DMS53 (cell line): ENCODE measurements at places on chromosomes 3 and 15.

- DNase-seq = no peak
These were observed 67.0 kb downstream of the SCN11A start for GRCh38 chr3:38984731-38985130.

DNA sequence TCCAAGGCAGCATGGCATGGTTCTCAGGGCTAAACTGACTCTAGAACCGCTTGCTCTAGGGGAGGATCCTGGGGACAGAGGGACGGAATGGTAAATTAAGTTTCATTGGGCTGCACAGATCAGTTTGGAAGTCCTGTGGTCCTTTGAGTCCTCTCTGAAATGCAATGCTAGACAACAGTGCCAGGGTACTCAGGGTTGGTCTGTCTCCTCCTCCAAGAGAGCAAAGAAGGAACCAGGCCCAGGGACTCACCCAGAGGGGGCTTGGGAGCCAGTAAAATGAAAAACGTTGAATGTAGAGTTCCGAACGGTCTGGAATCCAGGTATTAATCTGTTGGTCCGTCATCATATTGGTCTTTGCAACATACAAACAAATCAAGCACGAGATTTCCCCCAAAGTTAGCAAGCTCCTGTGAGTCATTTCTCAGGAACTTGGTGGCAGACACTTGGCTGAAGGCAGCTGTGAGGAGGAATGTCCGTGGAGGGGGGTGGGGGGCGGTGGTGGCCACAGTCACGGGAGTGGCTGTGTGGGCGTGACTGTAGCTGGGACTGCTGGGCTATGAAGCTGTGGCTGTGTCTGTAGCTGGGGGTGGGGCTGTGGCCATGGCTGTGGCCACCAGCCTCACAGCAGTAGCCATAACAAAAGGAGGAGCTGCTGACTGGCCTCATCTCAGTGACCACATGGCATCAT, 361.0 kb downstream of the SHQ1 start:
- DNase-seq = no peak

GRCh38 chr15:57288926-57289580, 87.3 kb upstream of the CGNL1 start:
- DNase-seq = no peak

DNA sequence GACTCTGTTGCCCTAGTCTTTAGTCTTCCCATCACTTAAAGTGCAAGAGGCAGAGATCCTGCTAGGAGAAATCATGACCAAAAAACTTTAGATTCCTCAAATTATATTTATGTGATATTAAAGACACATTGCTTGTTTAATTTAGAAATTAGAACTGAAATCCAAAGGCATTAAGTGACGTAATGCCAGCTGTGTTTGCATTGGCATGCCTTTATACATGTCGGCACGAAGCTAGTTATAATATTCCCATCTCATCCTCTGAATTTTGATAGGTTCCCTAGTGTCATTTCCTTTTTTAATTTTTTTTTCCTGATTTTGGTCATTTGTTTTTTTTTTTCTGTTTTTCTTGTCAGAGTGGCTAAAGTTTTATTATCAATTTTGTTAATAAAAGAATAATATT, 203.5 kb upstream of the ZBTB20 start:
- no peak for DNase-seq

GRCh38 chr3:29240248-29240647, 40.6 kb upstream of the RBMS3 start:
- DNase-seq = no peak

DNA sequence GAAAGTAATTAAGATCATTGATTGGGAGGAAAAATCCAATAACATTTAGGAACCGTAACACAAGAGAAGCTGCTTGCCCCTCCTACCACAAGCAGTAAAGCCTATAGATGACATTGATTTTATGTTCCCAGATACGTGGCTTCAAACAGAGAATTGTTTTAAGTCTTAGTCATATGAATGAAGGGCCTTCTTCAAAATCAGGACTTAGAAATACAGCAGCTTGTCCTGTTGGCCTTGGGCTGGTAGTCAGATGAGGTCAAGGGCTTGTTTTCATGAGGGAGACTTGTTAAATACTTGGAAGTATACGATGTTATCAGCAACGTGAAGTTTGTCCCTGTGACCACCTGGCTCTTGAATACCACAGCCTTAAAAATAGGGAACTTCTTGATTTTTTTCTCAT, 114.4 kb downstream of the VGLL4 start:
- no peak for DNase-seq

DNA sequence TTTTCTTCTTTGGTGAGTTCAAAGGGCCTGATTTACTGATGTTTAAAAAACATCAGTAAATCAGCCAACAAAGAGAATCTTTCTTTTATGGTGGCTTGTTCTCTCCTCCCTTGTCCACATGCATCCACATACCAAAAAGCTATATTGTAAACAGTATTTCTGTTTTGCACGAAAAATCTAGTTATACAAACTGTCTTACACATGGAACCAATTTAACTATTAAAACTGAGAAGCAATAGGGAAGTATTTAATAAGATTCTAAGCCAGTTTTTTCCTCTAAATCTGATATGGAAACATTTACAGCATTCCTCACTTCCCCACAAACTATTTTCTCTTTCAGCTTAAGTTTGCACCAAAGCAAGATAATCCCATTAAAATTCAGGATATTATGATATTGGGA, 110.8 kb upstream of the ICE2 start:
- no peak for DNase-seq

DNA sequence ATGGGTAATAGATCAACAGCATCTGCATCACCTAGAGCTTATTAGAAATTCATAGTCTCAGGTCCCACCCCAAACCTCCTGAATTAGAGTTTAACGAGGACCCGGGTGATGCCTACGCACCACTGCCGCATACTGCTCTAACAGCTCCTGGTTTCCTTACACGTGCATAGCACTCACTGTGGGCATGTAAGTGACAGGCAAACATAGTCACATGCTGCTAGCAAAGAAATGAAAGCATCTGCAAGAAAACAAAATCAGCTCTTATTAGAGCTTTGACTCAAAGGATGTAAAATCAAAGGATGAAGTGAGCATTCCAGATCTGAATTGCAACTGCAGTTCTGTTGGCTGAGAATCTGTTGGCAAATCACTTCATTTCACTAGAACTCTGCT, 19.1 kb upstream of the RIOX2 start:
- DNase-seq = no peak

DNA sequence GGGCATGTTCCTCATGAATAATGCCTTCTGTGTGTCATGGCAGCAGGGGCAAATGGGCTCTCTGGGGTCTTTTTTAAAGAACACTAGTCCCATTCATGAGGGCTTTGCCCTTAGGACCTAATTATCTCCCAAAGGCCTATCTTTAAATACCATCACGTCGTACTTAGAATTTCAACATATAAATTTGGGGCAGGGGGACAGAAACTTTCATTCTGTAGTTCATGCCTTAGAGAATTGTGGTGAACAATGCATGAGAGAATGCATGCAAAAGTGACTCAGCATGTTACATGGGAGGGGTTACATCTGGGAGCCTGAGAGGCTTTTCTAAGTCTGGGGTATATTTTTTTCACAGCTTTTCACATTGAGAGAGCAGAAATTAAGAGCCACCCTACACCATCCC, 208.5 kb upstream of the ROPN1 start:
- DNase-seq = no peak

GRCh38 chr3:170773682-170774425, 96.1 kb downstream of the RPL22L1 start:
- no peak for DNase-seq

DNA sequence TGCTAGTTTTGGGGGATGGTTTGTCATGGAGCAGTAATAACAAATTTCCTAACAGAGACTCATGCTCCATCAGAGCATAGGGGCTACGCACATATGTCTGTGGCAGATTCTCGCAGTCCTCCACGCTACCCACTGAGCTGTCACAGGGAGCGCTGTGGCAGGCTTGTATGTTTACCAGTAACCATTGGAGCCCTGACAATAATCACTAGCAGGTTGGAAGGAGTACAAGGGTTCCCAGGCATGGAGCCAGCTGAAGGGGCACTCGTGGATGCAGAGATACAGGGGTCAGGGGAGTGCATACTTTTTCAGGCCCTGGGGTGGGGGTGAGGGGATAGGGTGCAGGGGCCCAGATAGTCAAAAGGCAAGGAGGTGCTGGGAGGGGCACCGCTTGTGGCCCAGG, 7.9 kb upstream of the GP9 start:
- peak; percentile 28 for DNase-seq

GRCh38 chr15:45550436-45550835, 27.9 kb upstream of the SLC30A4 start:
- no peak for DNase-seq

DNA sequence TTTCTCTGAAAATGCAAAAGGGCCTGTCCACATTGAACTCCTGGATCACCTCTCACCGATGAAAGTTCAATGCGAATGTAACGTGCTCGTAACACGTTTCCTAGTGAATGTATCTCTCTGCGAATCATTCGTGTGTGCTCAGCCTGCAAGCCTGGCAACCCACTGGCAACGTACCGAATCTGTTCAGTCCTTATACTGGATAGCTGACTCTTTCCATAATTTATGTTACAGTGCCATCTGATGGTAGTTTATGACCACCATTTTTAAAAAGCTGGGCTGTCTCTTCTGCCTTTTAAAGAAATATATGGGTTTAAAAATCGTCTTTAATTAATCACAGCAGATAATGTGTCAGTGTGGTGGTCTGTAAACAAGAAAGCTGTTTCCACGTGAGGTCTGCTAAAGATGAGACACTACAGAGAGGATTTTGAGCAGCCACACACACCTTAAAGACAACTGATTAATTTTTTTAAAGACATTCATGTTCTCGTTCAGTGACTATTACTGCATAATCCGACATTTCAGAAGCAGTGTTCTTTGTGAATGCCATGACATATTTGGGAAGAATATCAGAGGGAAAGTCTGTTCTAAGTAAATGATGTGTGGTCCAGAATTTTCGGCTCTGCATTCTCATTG, 69.4 kb upstream of the FOXP1 start:
- DNase-seq = peak; percentile 59

- DNase-seq = peak; percentile 36
These were observed 986 bp downstream of the KPNA4 start for GRCh38 chr3:160564258-160564911.

DNA sequence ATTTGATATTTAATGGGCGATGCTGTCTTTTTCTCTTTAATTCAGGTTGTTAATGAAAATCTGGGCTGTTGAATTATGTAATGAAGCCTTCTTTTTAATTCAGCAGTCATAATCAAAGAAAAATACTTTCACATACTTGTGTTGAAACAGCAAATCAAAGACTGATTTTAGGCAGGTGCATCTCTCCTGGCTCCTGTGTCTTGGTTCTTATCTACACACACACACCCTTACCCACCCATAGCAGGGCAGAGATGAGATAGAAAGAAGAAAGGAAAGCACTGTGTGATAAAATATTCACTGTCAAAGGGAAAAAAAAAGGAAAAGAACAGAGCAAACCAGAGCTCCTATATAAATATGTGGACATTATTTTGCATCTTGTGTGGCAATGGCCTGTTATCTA, 130.6 kb upstream of the CGNL1 start:
- no peak for DNase-seq
